ENCODE measurements at places on chromosomes 16 and 17. TPM values are rescaled to one million over a fixed set of nuclear protein-coding genes. Genes with fewer than 3 reads are reported as not detected.

Gene EMC8
- polyA plus RNA-seq = 22.0 TPM

DNA sequence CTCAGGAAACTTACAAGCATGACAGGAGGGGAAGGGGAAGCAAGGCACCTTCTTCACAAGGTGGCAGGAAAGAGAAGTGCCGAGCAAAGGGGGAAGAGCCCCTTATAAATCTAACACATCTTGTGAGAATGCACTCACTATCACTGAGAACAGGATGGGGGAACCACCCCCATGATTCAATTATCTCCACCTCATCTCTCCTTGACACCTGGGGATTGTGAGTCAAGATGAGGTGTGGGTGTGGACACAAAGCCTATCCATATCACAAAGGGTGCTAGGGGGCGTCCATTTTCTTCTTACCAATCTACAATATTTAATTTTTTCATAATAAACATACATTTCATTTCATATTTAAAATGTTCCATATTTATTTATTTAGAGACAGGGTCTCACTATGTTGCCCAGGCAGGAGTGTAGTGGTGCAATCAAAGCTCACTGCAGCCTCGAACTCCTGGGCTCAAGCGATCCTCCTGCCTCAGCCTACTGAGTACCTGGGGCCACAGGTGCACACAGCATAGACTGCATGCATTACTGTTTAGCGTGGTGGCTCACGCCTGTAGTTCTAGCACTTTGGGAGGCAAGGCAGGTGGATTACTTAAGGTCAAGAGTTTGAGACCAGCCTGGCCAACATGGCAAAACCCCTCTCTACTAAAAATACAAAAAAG, 26.5 kb upstream of the FAAP100 start:
- no peaks in the 10 kb centered on the region for H3K27me3 ChIP-seq
- peaks cover 39% of the 10 kb centered on the region for H3K36me3 ChIP-seq
- no peak for DNase-seq

DNA sequence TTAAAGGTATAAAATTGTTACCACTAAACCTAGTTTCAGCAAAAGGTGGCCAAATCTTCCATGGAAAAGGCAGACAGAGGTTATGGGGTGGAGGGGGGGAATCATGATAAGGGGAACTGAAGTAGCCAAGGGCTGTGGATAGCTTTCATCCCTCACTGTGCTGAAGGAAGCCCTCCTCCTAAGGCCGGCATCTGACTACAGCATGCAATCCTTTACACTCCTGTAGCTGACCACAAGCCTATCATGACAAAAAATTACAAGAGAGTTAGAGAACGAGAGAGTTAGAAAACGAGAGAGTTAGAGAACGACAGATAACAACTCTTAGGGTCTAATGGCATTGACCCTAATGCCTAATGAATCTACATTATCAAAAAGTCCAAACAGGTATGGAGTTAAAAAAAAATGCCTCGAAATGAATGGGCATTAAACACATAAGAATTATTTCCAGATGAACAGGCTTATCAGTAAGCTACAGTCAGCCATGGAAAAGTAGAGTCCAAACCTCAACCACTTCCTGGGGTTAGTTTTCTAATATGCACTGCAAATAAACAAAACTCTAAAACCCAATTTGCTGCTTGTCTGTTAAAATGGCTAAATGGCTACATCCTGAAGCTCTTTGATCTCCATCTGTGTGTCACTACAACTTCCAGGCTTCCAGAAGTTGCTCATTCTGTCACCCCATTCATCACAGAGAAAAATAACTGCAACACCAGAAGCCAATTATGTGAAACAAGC, 29.7 kb downstream of the DUSP14 start:
- peaks cover 19% of the 10 kb centered on the region for H3K36me3 ChIP-seq
- no peaks in the 10 kb centered on the region for H3K27me3 ChIP-seq
- DNase-seq = no peak
- peak overlapping the region; percentile 93 for H3K27ac ChIP-seq
- no peaks in the 10 kb centered on the region for H3K4me1 ChIP-seq

DNA sequence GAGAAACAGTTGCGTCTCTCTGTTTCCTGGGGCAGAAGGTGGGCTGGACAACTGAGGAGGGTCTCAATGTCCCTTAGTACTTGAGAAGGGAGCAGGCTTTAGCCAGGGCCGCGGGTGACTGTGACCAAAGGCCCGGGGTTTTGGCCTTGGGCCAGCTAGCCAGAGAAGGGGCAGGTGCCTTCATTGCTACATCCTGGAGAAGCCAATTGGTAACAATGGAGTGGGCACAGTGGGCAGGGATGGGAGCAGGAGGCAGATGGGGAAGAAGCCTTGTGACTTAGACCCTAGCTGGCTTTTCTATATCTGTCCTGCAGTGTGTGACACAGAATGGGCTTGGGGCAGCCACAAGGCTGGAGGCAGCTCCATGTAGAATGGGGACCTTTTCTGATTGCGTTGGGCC, 46.0 kb downstream of the CLEC16A start:
- H3K36me3 ChIP-seq = peaks cover 50% of the 10 kb centered on the region
- no peaks in the 10 kb centered on the region for H3K27me3 ChIP-seq
- H3K4me3 ChIP-seq = no peak overlapping the region
- peaks cover 6% of the 10 kb centered on the region for H3K4me1 ChIP-seq
- no peak for DNase-seq

DNA sequence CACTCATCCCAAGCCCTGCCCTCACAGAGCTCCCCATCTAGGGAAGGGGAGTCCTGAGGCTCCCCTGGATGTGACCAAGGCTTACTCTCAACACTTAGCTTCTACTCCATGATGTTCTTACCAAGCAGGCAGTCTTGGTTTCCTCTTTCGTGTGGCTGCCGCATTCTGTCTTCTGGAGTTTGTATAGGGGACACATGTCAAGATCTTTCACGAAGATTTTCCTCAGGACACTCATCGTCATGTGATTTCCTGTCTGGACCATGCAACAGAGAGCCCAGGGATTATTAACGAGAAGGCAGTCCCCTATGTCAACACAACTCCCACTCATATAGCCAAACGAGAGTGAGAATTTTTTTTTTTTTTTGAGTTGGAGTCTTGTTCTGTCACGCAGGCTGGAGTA, 10.4 kb downstream of the PRSS54 start:
- DNase-seq = no peak
- H3K27ac ChIP-seq = no peak overlapping the region
